Vagina (tissue), 2 donors: ENCODE measurements at places on chromosomes 2 and 18. TPM values are rescaled to one million over a fixed set of nuclear protein-coding genes. Genes with fewer than 3 reads are reported as not detected.

DNA sequence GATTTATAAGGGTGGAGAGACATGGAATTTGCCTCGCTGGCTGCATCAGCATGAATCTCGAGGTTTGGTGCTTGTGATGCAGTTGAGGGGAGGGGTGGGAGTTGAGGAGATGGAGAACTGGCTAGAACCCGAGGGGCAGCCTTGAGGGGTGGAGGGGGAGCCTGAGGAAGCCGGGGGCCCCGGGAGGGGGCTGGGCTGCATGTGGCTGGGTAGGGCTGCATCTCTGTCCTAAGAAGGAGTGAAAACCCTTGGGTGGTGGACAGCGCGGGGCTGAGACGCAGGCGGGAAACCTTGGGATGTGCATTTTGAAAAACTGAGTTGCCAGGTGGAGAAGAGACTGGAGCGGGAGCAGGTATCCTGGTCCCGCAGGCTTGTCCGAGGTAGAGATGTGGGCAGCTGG lies 64.2 kb downstream of the SNTG2 start:
- DNase-seq, result no peak

The IL36A gene
- 2.7 TPM for total RNA-seq

The PTGR3 gene
- 16.0 TPM for total RNA-seq

The CCBE1 gene
- 2.9 TPM for total RNA-seq
